ENCODE measurements at places on chromosomes 13 and 19.

- no peak for DNase-seq
Measured at GRCh38 chr13:111345682-111346081, 25.2 kb downstream of the TEX29 start.

DNA sequence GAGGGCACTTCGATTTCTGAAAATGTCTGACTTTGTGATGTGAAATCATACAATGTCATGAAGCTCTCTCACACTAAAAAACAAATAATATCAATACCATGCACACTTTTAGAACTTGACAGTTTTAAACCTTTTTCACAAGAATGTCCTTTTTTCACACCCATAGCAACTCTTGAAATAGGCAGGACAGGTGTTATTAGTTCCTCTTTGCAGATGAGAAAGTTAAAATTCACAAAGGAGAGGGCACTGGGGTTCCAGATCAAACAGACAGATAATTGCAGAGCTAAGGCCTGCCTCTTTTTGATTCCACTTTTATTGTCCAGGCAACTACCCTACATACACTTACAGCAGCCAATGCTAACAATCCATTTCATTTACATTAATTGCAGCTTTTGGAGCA is 142.8 kb downstream of the KLF12 start:
- no peak for DNase-seq

GRCh38 chr19:58361900-58362271 is 665 bp downstream of the ZNF497 start:
- peak; percentile 79 for DNase-seq

DNA sequence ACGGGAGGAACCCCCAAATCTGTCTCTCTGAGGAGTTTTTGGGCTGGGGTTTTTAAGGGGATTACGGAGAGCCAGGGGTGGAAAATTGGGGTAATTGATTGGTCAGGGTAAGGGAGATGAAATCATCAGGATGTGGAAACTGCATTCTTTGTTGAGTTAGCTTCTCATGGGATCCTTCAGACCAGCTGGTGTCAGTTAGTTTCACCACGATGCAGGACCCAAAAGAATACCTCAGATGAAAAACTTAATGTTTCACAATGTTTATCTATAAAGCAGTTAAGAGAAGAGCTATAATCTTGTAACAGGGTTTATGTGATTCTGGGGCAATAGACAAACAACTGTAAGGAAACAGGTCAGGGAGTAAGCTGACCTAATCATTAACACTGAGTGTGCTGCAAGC is 230.8 kb downstream of the POU4F1 start:
- DNase-seq = no peak

GRCh38 chr19:5934069-5934401 is 20.0 kb downstream of the CAPS start:
- no peak for DNase-seq

DNA sequence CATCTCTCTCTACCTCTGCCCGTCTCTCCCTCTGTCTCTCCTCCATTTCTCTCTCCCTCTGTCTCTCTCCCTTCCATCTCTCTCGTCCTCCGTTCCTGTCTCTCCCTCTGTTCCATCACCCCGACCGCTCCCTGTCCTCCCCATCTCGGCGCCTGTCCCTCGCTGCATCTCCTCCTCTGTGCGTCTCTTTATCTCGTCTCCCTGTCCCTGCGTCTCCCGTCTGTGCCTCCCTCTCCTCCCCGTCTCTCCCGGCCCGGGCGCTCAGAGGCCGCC is 4.6 kb downstream of the GRIN2D start:
- peak; percentile 23 for DNase-seq

DNA sequence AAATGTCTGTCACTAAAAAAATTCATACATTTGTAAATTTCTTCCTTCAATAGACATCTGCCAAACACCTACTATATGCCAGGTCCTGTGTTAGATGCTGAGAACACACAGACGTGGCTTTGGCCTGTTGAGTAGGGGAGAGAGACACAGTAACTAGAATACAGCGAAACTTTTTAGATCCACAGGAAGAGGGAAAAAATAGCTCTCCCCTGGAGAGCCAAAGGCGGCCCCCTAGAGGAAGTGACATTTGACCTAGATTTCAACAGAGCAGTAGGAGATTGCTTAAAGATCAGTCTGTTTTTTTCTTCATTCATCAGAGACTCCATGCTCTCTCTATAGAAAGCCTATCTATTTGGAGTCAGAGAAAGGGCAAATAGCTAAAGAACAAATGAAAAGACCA is 11.3 kb downstream of the LCP1 start:
- peak; percentile 32 for DNase-seq

GRCh38 chr13:37899753-37900152 is 30.2 kb upstream of the TRPC4 start:
- DNase-seq = no peak

GRCh38 chr13:63901630-63902029 is 2486.0 kb upstream of the PCDH20 start:
- no peak for DNase-seq

- no peak for DNase-seq
Measured at GRCh38 chr19:39539165-39539517, 820 bp downstream of the EID2 start.

- DNase-seq = no peak
Measured at GRCh38 chr13:29589234-29589633, 6.3 kb downstream of the SLC7A1 start.

GRCh38 chr19:15315101-15315500 is 17.2 kb downstream of the BRD4 start:
- no peak for DNase-seq

GRCh38 chr13:32639502-32640105 is 53.4 kb downstream of the PDS5B start:
- DNase-seq = peak; percentile 79

DNA sequence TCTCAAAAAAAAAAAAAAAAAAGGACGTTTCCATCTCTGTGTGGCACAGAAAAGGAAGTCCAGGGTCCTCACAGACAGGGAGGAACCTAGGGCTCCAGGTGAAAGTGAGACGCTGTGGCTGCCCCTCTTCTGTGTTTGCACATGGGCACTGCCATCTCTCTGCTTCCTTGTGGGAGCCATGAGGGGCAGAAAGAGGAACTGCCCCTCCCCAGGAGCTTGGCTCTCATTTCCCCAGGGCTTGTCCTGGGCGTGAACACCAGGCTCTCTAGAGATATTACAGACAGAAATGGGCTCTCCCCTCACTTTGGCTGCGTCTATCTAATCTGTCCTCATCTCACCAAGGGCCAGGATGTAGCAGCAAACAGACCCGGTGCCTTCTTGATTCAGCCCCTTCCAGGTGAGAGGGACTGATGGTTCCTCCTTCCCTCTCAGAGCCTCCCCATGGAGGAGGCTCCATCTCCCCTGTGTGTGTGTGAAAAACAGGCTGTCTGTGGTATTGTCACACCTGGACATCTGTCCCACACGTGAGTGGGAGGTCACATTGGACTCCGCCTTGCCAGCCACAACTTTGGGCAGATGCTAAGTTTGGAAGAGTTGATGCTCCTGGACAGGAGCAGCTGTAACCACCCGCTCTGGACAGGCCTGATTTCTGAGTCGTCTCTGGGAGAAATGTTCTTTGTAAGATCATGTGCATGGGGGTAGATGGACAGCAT is 840 bp upstream of the LILRA4 start:
- peak; percentile 10 for DNase-seq

GRCh38 chr19:8030960-8031359 is 21.6 kb upstream of the CCL25 start:
- DNase-seq = no peak

- peak; percentile 54 for DNase-seq
Measured at GRCh38 chr19:49469828-49470614, 4.0 kb upstream of the FLT3LG start.

DNA sequence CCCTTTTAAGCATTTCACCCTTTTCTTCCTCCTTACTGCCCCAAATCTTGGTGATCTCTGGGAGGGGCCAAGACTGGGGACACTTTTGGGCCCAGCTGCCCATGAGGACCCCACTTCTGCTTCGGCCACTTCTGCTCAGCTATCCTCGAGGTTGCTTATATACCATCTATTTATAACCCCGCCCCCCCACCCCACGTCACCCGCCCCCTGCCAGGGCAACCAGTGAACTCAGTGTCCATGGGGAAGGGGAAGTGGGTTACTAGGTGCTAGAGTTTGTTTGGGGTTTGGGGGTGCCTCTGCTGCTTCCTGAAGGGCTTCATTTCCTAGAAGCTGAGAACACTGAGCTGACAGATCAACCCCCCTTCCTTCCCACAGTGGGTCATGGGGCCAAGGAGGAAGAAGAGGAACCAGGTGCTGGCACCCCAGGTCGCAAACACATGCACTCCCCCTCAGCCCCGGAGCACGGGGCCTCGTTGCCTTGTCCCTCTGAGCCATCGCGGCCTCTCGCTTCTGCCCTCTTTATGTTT is 6.1 kb upstream of the ADGRE5 start:
- peak; percentile 51 for DNase-seq

GRCh38 chr19:19300613-19301012 is 19.7 kb downstream of the SUGP1 start:
- no peak for DNase-seq

DNA sequence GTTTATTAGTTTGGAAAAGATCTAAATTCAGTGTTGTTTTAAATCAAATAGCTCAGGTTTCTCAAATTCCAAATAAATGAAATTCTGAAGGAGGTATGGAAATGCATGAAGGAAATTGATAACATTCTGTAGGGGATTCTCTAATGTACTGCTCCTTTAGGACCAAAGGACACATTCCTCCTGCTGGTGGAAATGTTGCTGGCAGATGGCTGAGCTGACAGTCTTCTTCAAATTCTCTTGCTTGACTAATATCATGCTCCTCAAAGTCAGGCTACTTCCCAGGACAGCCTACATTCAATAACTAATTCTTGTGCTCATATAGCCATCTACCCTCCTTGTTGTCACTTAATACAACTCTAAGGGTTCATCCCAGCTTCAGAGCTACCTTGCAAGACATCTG is 1118.5 kb downstream of the PCDH9 start:
- no peak for DNase-seq

- no peak for DNase-seq
Measured at GRCh38 chr13:71814806-71815360, 52.1 kb downstream of the DACH1 start.

- DNase-seq = no peak
Measured at GRCh38 chr13:41931337-41931736, 29.6 kb downstream of the VWA8 start.

DNA sequence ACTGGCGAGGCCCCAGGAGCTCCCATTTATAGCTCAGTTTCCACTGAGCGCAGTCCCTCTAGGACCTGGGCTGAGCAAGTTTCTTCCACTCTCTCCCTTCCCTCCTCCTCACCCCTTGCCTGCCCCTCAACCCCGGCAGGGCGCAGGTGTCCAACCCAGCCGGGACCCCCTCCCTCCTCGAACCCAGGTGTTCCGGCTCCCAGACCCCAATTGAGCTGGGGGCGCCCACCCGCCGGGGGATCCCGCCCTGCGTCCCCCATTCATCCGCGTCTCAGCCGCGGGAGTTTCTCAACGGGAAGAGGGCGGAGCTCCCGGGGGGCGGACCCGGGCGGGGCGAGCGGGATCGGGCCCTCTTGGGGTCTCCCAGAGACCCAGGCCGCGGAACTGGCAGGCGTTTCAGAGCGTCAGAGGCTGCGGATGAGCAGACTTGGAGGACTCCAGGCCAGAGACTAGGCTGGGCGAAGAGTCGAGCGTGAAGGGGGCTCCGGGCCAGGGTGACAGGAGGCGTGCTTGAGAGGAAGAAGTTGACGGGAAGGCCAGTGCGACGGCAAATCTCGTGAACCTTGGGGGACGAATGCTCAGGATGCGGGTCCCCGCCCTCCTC is at the start of gene KIRREL2:
KIRREL2 (plus strand) TSS at position 366 of the 604 bp plus-strand sequence; CDS start at position 575, 209 bp downstream.
- no peak for DNase-seq

DNA sequence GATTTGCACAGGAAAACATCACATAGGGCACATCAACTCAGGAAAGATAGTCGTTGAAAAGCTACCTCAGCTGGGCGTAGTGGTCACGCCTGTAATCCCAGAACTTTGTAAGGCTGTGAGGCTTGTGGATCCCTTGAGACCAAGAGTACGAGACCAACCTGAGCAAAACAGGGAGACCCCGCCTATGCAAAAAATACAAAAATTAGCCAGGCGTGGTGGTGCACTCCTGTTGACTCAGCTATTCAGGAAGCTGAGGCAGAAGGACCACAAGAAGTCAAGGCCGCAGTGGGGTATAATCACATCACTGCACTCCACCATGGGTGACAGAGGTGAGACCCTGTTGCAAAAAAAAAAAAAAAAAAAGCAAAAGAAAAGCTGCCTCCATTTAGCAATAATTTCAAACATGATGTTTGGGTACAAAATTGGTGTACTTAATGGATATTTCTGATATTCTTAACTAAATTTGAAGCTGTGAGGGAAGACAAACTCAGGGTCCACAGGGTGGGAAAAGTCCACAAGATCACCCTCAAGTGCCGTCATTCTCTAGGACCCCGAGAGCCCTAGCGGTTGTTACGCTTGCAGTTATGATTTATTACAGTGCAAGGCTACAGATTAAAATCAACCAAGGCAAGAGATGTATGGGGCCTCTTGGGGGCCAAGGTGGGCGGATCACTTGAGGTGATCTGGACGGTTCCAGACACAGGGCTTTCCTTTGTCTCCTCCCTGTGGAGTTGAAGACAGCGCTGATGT is 42.5 kb upstream of the LDLR start:
- DNase-seq = no peak

DNA sequence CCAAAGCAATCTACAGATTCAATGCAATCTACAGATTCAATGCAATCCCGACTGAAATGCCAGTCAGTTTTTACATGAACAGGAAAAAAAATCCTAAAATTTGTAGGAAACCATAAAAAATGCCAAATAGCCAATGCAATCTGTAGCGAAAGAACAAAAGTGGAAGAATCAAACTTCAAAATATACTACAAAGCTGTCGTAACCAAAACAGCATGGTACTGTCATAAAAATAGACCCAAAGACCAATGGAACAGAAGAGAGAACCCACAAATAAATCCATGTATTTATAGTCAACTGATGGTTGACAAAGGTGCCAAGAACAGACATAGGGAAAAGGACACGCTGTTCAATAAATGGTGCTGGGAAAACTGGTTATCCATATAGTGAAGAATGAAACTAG is 17.7 kb downstream of the ZNF829 start:
- no peak for DNase-seq

- no peak for DNase-seq
Measured at GRCh38 chr13:36069881-36070366, 61.3 kb downstream of the DCLK1 start.

DNA sequence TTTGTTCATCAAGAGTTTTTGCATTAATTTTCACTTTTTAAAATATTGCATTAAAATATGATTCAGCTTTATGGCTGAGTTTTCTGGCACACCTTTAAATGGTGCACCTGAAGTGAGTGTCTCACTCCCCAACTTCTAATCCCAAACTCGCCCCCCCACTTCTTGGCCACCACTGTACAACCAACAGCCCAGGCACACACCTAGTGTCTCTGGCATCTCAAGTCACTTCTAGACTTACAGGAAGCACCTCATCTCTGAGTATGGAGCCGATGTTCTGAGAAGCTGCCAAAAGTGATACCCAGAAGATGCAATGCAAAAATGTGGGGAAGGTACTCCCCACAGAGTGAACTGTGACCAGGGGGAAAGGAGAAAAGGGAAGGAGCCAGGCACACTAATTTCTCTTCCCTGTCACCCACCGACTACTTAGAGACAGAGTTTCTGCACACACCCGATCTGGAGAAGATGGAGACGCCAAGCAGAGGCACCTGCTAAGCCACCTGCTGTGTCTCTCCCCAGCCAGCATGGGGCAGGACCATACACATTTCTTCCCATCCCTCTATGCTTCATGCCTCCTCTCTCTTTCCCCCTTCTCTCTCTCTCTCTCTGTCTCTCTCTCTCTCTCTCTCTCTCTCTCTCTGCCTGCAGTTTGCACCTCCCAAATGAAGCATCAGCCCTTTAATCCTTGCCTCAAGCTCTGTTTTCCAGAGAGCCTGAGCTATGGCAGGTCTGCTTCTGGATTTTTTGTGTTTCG is 155.3 kb upstream of the ZNF507 start:
- no peak for DNase-seq

Data from hematopoietic multipotent progenitor cell treated with erythropoietin and hydrocortisone succinate and interleukin-3 and kit ligand, for 8 days (in vitro differentiated cells).